Hepatocyte (in vitro differentiated cells): ENCODE measurements at places on chromosomes 5 and 9.

GRCh38 chr5:168808051-168808616, 229.0 kb upstream of the PANK3 start:
- DNase-seq, result no peak

- DNase-seq, result no peak
Observed at GRCh38 chr5:42951293-42951840, 88.8 kb downstream of the ANXA2R start.

DNA sequence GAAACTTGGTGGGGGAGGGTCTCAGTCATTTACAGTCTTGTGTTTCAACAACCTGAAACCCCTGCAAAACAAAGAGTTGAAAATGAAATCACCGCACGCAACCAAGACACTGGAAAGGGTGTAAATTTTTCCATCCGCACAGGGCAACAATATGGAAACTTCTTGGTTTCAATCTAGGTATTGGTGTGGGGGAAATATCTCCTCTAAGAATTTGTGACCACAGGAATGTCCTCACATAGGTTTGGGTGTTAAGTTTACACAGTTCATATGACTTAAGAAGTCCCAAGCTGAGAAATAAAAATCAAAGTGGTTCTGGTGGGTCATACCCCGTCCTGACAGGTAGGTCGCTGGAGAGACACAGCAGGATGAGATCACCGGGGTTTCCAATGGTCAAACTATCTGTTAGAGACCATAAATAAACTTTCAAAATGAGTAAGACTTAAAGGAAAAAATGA, 51.9 kb upstream of the PIP5K1B start:
- no peak for DNase-seq

DNA sequence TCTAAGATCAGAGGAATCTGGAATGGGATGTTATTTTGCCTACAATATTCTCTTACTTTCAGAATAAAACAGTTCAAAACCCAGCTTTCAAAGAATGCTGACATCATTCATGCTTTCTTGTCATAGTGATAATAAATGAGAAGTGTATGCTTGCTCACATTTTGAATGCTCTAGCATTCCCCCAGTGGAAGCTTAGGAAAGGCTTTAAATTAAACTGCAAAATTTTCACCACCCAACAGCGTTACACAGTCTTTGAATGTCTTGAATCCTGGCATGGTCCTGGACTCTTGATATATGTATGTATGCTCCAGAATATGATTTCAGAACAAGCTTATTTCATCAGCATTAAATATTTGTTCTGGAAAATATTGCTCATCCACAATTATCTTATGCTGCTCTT, 964.3 kb upstream of the NUDT12 start:
- no peak for DNase-seq

GRCh38 chr5:79236970-79237739, 1.2 kb downstream of the JMY start:
- DNase-seq, result peak; percentile 61

GRCh38 chr9:96667363-96667728, 12.2 kb upstream of the PRXL2C start:
- no peak for DNase-seq

- peak; percentile 76 for DNase-seq
Observed at GRCh38 chr5:61306531-61307131, 25.4 kb upstream of the ZSWIM6 start.

- DNase-seq, result no peak
Observed at GRCh38 chr9:135147938-135148337, 60.5 kb downstream of the OLFM1 start.

GRCh38 chr5:84281383-84281782, 103.3 kb downstream of the EDIL3 start:
- DNase-seq, result no peak

DNA sequence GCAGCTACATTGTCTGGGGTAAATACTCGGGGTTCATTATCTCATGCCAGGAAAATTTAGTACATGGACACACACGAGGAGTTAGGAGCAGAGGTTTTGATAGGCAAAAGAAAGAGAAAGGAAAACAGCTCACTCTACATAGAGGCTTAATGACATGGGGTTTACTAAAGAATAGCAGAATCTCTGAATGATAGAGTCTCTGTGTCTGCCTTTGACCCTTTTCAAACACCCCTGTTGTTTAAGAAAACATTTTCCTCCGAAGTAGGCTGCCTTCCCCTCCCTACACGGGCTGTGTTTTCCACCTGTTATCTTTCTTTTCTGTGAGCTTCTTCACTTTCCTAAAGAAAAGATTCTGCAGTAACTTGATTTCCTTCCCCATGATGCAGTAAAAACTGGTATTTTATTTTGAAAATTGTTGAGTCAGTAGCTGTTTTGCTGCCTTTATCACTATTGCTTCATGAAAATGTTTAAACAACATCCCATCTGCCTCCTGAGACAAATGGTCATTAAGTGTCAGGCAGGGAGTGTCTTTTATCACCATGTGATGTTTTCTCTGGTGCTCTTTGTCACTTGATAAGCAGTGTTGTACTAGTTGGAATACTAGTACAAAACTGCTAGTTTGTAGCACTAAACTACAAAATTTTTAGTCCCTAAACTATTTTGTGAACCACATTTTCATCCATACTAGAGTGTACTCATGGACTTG, 76.6 kb downstream of the PPIC start:
- no peak for DNase-seq

DNA sequence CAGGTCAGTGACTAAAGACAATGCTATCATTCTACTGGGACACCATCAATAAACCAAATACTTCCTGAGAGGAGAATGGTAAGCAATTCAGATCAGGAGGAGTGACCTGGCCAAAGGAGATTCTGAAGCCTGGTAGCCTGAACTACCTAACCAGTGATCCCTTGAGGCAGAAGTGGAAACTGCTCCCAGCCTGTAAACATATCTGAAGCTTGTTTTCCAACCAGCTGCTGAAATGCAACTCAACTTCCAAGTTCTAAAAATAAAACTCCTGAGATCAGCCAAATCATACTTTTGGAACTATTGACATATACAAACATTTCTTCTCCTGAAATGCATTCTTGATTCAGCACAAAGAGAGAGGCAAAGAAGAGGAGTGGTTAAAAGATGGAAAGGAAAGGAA, 204.1 kb downstream of the EBF1 start:
- DNase-seq, result no peak

GRCh38 chr9:114016629-114017423, 61.3 kb downstream of the AMBP start:
- no peak for DNase-seq
